ENCODE measurements at places on chromosomes 13 and 19. TPM values are rescaled to one million over a fixed set of nuclear protein-coding genes. Genes with fewer than 3 reads are reported as not detected.

DNA sequence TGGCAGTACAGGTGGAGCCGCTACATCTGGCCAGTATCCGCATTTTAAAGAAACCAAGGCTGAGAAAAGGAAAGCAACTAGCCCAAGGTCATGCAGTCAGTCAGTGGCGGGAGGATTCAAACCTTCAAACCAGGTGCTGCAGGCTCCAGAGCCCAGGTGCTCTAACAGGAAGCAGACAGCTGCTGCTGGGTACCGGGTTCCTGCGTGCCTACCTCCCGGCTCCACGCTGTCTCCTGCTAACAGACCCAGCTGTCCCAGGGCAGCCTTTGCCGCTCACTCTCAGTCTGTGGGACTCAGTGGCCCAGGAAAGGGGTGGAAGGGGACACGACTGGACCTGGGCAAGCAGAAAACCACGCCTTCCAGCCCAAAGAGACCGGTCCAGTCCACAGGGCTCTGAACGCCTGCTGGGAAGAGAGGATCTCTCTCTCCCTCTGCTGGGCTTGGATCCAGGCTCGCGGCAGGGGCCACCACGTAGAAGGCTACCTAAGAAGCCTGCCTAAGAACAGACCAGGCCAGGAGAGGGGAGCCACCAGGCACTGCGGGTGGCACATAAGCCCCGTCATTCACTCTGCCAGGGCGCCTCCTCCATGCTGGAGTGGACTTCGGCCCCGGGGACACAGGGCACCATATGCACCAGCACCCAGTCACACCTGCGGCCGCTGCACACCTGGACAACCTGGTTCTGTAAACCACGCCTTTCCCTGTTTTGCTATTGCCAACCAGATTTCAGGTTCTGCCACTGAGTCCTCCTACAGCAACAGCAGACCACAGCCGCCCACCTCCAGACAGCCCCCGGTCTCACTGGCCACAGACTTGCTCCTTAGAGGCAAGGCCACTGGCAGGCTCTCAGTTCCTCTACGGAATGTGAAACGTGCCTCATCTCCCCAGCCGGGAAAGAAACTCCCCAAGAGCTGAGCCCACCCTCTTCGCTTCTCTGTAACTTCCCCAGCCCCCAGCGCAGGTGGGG, 4.6 kb downstream of the DAPK3 start:
- DNase-seq = no peak

- DNase-seq = no peak
These were observed 1697.2 kb upstream of the PCDH20 start for GRCh38 chr13:63112799-63113395.

DNA sequence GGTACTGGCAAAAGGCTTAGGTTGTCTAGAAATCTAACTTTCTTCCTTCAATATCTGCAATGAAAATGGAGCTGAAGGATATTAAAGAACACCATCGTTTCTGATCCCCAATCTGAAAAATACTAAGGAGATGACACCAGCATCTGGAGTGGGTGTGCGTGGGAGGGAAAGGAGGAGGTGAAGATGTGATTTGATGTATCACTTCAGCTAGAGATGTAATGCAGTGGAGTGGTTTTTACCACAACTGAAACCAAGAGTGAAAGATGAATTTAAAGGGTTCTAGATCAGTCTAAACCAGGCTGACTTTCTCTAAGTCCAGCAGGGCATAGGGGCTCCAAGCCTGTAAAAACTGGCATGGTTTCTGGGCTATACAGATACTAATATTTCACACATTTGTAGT, 148.4 kb downstream of the AKAP11 start:
- DNase-seq = no peak

DNA sequence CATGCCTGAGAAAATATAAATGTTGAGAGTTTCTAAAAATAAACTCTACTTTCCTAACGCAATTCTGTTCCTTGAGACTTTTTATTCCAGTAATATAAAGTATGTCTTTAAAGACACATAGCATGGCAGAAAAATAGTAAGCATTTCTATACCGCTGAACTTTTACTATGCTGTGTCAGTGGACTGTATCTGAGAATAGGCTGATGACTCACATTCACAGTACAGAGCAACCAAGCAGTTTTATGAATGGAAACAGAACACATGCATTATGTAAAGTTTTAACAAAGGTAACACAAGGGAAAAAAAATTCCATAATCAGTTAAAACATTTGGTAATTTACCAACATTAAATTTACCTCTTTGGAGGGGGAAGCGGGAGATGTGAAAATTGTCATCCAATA, 38.4 kb downstream of the ZDHHC20 start:
- DNase-seq = no peak

DNA sequence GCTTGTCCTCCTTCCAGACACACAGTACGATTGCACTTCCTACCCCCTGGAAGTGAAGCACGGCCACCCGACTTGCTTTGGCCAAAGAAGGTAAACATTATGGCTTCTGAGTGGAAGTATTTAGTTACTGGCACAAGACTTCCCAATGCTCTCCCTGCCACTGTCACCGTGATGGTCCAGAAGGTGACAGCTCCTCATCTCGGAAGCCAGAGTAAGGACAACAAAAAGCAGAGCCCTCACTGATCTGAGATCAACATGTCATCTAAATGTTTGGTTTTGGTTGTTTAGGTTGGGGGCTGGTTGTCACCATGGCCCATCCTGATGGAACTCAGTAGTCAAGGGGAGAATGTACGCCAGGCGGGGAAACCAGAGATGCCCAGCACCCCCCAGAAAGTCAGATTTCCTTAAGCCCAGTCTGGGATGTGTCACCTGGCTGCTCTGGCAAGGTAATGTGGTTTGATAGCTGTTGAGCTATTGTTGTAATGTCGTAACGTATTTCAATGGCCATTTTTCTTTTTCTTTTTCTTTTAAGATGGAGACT, 170.1 kb upstream of the ZNF536 start:
- no peak for DNase-seq

GRCh38 chr19:34120846-34121639, 51.3 kb upstream of the LSM14A start:
- DNase-seq = no peak

The PCDH20 gene
- 0.10 TPM for total RNA-seq

The LAMP1 gene
- 240 TPM for total RNA-seq

- no peak for DNase-seq
These were observed 570.5 kb upstream of the ARGLU1 start for GRCh38 chr13:107138486-107138885.

DNA sequence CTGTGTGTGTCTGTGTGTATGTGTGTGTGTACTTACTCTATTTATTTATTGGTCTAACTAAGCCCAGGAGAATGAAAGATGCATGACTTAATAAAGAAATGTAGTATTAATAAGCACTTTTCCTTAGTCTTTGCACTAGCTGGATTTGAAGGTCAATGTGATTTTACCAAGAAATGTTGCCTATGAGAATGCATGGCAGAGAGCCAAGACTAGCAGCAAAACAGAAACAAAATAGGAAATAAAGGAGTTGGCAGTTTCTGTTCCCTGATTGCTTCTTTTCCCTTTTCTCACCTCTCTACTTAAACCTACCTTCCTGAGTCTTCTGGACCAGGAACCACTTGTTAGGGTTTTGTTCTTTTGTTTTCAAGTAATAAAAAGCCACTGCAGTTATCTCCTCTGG, 286.1 kb downstream of the KCTD12 start:
- no peak for DNase-seq

The ZNF682 gene
- total RNA-seq = 4.3 TPM

All from mesenteric fat pad (tissue), 1 donor.